ENCODE measurements at places on chromosomes 7 and 10.

GRCh38 chr7:21946222-21946709 is 567 bp upstream of the CDCA7L start:
- no peaks in the 10 kb centered on the region for H3K36me3 ChIP-seq
- H3K27ac ChIP-seq = no peak overlapping the region
- no peak for DNase-seq
- peak overlapping the region; percentile 75 for H3K4me3 ChIP-seq
- H3K27me3 ChIP-seq = no peaks in the 10 kb centered on the region

- H3K4me3 ChIP-seq = no peak overlapping the region
- peaks cover 19% of the 10 kb centered on the region for H3K4me1 ChIP-seq
- no peaks in the 10 kb centered on the region for H3K36me3 ChIP-seq
- no peak overlapping the region for H3K27ac ChIP-seq
These were observed 4.1 kb downstream of the SH3PXD2A start for GRCh38 chr10:103851261-103851660.

DNA sequence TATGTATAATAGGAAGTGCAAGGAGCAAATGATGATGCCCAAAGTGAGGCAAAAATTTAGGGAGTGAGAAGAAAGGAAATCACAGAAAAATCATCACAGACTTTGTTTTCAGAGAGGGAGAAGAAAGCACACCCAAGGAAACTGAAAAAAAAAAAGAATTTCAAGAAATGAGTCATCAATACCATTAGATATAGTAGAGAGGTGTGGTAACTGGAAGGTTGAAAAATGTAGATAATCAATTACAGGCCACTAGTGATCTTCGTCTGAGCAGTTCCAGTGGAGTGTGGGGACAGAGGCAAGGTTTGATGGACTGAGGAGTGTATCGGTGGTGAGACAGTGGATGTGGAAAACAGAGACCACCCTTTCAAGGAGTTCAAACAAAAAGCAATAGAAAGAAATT is 31.7 kb downstream of the ASB4 start:
- no peaks in the 10 kb centered on the region for H3K27me3 ChIP-seq
- no peak overlapping the region for H3K27ac ChIP-seq
- no peak overlapping the region for H3K4me3 ChIP-seq

DNA sequence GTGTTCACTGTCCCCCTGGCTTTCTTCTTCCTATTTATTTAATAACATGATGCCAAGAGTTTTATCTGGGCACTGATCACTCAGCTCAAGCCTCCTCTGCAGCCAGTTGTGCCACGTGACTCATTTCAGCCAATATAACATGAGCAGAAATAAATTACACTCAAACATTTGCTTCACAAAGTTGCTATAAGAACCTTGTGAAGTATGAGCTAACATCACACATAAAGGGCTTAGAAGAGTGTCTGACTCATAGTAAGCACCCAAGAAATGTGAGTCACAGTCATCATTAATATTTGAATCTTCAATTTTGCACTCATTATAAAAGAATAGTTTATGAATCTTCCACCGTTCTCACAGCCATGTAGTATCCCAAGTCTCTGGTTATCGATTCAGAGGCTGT is 414.6 kb upstream of the NPVF start:
- H3K27ac ChIP-seq = no peak overlapping the region
- DNase-seq = no peak
- no peaks in the 10 kb centered on the region for H3K27me3 ChIP-seq
- no peaks in the 10 kb centered on the region for H3K4me1 ChIP-seq
- H3K36me3 ChIP-seq = no peaks in the 10 kb centered on the region

All from thoracic aorta (tissue), 2 donors.